ENCODE measurements at places on chromosomes 12 and 14. TPM values are rescaled to one million over a fixed set of nuclear protein-coding genes. Genes with fewer than 3 reads are reported as not detected.
A peak's percentile ranks its signal among the peaks of the same experiment; 100 is the strongest.

GRCh38 chr14:85527006-85527405, 2.9 kb upstream of the FLRT2 start:
- no peak for DNase-seq

- DNase-seq: no peak
Measured at GRCh38 chr14:25132094-25132493, 82.1 kb upstream of the STXBP6 start.

GRCh38 chr12:3437986-3438385, 53.0 kb upstream of the PRMT8 start:
- no peak for DNase-seq

- no peak for DNase-seq
Measured at GRCh38 chr12:106580671-106581508, 1.9 kb upstream of the RFX4 start.

DNA sequence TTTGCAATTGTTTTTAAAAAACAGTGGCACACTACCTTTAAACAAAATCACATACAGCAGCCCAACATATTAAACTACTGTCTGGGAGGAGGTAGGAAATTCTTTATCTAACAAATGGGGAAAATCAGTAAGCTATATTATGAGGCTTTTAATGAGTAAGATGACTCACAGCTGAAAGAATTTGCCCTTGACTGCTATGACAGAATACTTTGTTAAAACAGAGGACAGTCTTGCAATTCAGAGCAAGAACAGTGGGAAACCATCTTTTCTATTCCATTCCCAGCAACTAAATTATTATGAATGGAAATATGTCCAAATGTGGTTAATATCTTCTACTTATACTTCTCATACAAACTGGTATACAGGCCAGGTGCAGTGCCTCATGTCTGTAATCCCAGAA, 49.2 kb upstream of the SGPP1 start:
- peak; percentile 56 for DNase-seq

- no peak for DNase-seq
Measured at GRCh38 chr12:57965766-57966165, 24.4 kb downstream of the ATP23 start.

DNA sequence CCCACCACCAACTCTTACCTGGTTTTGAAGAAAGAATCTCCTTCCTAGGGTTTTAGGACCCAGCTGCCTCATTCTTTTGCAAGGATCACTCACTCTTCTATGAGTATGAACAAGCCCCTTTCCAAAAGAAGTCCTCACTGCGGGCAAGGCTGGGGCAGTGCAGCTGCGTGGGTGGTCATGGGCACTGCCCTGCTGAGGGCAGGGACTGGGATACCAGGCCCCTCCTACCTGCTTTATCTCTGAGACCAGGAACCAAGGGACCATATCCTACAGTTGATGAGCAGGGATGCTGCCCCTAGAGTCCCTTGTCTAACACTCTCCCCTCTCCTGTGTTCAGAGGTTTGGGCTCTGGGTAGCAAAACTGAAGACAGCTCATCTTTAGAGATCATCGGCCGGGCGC, 20.5 kb downstream of the HPD start:
- no peak for DNase-seq

- no peak for DNase-seq
Measured at GRCh38 chr12:123457980-123458779, at the start of gene SNRNP35. Gene SNRNP35 (plus strand): TSS chr12:123458139. CDS start chr12:123465541, 7,402 bp downstream.

Gene PIWIL1
- total RNA-seq: 0.27 TPM

Gene PPM1H
- 20.3 TPM for total RNA-seq

Gene HOXC5
- total RNA-seq: 0.50 TPM

Gene IL22
- total RNA-seq: not detected

Data from kidney epithelial cell (primary cell).